Left lung (tissue), 14 donors: ENCODE measurements at places on chromosomes 12 and 14. TPM values are rescaled to one million over a fixed set of nuclear protein-coding genes. Genes with fewer than 3 reads are reported as not detected.
A peak's percentile ranks its signal among the peaks of the same experiment; 100 is the strongest.

DNA sequence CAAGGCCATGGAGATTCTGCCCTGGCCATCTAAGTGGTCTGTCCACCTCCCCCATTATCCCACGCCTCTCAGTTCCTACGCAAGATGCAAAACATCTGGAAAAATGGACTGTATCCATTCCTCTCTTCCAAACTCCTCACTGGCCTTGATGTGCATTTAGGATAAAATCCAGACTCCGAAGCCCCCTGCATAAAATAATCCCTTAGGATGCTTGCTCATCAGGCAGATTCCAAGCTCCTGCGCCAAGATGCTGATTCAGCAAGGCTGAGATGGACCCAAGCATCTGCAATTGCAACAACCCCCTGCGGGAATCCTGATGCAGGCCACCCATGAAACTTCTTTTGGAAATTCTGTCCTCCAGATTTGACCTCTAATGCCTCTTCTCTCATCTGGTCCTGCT, 81.6 kb downstream of the SPRING1 start:
- no peak for DNase-seq

GRCh38 chr12:10989107-10989506, 2.4 kb upstream of the TAS2R50 start:
- no peak for DNase-seq

GRCh38 chr12:65741656-65742017, 82.6 kb upstream of the HMGA2 start:
- peak; percentile 24 for DNase-seq

DNA sequence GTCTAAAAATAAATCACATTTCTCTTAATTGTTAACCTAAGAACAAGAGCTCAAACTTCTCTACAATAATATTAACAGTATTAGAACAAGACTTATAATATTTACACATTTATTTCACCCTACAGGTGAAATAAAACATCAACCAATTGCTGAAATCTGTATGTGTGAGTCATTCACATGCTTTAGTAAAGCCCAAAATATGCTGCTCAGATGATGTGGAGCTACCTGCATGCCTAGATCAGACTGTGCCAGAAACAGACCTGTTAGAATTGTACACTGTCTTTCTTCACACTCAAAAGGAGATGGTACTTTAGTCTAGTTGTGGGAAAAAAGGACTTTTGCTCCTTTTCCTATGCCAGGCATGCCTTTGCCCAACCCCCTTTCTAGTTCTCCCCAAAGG, 54.7 kb downstream of the RPS6KA5 start:
- DNase-seq = no peak

The PAPLN gene
- polyA plus RNA-seq = 12.9 TPM

The KRT3 gene
- polyA plus RNA-seq = not detected

- no peak for DNase-seq
These were observed 70.0 kb downstream of the ANKRD9 start for GRCh38 chr14:102439556-102439955.

- DNase-seq = no peak
These were observed 74.7 kb downstream of the NIN start for GRCh38 chr14:50756300-50756699.
